A549 treated with ZK216348 at 1 μM for 4 hours (cell line): ENCODE measurements at places on chromosomes 5 and 9. TPM values are rescaled to one million over a fixed set of nuclear protein-coding genes. Genes with fewer than 3 reads are reported as not detected.

FANCC gene
- 9.1 to 11.9 TPM (median 11.2 TPM) in 5 replicates for total RNA-seq

FAXDC2 gene
- 0.05 to 0.27 TPM (median 0.09 TPM) in 4 of 5 replicates, not detected in the other for total RNA-seq

NFIB gene
- total RNA-seq: 6.1 to 12.1 TPM (median 10.8 TPM) in 5 replicates

ARL14EPL gene
- 0.18 to 0.33 TPM (median 0.18 TPM) in 3 of 5 replicates, not detected in the others for total RNA-seq
